ENCODE measurements at places on chromosomes 16 and 17.

DNA sequence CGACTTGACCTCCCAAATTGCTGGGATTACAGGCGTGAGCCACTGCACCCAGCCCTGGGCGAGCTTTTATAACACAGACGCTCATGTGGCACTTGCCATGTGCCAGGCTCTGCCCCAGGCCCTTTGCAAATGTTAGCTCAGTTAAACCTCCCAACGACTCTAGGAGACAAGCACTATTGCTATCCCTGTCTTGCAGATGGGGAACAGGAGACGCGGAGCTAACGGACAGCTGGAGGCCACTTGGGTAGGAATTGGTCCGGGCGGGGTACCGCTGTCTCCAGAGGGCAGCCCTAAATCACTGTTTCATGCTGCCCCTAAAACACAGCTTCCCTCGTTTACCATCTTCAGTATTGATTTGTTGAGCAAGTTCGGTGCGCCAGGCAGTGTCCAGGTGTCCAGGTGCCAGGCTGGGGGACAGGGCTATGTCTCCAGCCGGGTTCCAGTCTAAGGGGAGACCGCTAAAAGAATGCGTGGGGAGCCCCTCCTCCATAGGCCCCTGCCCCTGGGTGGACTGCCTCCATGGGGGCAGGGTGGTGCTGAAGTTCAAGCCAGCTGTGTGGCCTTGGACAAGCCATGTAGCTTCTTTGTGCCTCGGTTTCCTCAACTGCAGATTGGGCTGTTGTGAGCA, 23.7 kb downstream of the TMEM235 start:
- no peak for DNase-seq

GRCh38 chr16:13176711-13177110, 275.3 kb downstream of the SHISA9 start:
- no peak for DNase-seq

DNA sequence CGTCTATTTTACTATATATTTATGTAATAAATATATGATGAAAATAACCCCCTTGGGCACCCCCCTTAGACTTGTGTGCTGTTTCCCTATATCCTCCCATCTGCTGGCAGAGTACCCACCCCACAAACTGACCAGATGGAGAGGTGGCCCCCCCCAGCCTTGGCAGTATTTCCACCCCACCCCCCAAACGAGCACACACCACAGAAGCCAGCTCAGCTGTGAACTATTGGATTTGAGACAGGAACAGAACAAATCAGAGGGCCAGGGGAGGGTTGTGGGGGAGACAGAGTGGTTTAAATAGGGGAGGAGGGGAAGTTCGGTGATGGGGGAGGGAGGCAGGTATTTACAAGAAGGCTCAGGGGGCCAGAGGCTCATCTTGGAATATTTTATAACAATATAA, 7.8 kb downstream of the NR1D1 start:
- DNase-seq = no peak

DNA sequence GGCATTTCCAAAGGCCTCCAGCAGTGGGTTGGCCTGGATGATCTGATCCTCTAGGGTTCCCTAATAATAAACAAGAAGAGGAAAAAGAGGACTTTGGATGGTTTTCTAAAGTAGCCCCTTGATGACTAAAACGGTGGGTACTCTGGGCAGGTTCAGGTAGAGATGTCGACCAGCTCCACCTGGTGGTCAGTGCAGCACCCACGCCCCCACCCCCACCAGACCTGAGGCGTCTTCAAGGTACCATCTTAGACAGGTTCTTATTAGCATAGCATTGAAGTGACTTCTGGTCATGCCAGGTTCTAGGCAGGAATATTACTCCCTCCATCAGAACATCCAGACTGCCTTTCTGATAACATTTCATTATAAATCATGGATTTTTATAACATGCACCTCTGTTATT, 15.0 kb downstream of the MYH13 start:
- peak; percentile 26 for DNase-seq

- peak; percentile 46 for DNase-seq
Observed at GRCh38 chr16:29743827-29744531, 1.8 kb downstream of the C16orf54 start.

DNA sequence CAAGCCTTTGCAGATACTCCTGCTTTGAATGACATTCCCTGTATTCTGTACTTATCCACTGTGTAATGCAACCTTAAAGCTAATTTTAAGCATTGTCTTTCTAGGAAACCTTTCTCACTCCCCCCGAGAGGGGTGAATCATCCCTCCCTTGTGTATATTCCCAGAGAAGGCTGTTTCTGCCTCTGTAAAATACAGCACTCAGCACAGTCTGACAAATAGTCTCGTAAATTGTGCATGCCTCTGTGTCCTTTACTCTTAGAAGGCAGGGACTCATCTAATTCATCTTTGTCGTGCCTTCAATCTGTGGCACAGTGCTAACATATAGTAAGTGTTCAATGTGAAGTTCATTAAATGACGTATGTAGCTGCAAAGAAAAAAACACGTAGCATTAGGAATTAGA, 200.7 kb downstream of the CA10 start:
- DNase-seq = no peak

DNA sequence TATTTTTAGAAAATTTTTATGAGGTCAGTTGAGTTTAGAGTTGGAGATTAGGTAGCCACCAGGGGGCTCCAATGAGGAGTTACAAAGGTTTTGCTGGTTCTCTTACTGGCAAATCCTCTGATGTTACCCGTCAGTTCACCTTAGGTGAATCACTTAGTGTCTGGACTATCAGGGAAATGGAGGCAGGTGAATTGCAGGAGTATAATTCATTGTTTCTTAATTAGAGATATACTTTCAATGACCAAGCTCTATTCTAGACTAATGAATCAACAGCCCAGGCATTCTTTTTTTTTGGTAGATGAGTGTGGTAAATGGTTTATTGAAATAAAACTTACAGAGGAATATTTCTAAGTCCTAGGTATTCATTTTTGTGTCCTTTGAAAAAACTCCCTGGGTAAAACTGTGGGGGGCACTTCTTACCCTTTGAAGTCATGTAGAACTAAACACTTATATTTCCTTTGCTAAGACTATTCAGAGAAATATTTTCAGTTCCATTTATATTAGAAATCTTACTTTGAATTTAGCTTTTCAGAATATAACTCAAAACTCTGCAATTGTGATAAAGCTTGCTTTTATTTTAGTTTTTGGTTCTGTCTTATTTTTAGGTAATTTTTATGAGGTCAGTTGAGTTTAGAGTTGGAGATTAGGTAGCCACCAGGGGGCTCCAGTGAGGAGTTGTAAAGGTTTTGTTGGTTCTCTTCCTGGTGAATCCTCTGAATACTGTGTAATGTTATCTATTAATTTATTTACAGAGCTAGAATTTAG, 17.7 kb downstream of the PSMD11 start:
- peak; percentile 81 for DNase-seq

GRCh38 chr17:388087-388486, 35.5 kb upstream of the RPH3AL start:
- DNase-seq = no peak

GRCh38 chr16:1175566-1176279, 22.8 kb downstream of the CACNA1H start:
- no peak for DNase-seq

- no peak for DNase-seq
Observed at GRCh38 chr17:62684179-62684578, 56.7 kb downstream of the MRC2 start.

GRCh38 chr16:87076331-87076949, 240.8 kb downstream of the C16orf95 start:
- no peak for DNase-seq

DNA sequence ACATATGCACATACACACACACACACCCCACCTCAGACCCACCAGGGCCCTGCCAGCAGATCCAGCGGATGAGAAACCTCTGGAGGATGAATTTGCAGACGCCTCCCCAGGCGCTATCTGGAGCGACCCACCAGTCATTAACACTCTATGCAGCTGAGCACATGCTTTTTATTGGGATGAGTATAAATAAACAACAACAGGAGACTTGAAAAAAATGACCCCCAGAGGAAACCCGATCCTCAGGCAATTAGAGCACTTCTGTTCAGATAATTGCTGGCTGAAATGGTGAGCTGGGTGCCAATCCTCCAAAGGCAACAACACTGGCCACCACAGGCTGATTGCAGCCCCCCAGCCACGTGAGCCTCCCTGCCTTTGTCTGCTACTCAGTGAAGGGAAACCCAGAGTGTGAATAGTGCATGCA, 32.9 kb downstream of the DYNLRB2 start:
- no peak for DNase-seq

- DNase-seq = no peak
Observed at GRCh38 chr17:70691150-70691549, 521.8 kb downstream of the KCNJ2 start.

All from activated CD4-positive, alpha-beta T cell treated with anti-CD3 and anti-CD28 coated beads for 48 hours (primary cell).